NCI-H1694 (cell line): ENCODE measurements at places on chromosomes 3 and 15.
A peak's percentile ranks its signal among the peaks of the same experiment; 100 is the strongest.

GRCh38 chr15:25738171-25738965 lies 124.8 kb downstream of the ATP10A start:
- DNase-seq, result no peak

DNA sequence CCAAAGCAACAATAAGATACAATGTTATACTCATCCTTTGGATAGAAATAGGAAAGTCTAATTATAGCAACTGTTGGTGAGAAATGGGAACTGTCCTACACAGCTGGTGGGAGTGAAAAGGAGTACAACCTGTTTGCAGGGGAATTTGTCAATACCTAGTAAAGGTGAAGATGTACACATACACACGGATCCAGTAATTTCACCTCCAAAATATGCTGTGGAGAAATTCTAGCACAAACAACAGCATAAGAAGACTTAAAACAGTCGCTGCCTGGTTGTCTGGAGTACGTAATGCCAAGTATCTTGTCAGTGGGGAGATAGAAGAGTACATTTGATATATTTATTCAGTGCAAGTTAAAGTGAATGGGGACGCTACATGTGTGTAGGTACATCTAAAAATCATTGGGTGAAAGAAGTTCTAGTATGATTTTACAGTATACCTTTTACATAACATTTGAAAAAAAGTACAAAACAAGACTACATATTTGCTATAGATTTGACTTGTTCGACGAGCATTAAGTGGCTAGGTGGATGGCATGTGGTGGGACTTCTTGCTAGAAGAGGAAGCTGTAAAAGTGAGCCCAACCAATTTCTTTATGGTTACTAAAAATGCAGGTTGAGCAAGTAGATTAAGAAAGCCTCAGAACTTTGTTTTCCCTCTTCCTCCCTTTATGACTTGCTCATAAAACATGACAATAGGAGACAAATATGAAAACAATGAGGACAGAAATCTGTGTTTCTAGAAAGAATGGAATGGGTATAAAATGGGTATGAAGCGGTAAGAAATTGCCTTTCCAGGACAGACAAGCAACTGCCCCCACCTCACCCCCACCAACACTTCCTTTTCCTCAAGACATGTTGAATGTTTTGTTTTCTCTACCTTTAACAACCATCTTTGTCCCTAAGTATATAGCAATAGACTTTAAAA lies 50.2 kb upstream of the CCR4 start:
- no peak for DNase-seq

DNA sequence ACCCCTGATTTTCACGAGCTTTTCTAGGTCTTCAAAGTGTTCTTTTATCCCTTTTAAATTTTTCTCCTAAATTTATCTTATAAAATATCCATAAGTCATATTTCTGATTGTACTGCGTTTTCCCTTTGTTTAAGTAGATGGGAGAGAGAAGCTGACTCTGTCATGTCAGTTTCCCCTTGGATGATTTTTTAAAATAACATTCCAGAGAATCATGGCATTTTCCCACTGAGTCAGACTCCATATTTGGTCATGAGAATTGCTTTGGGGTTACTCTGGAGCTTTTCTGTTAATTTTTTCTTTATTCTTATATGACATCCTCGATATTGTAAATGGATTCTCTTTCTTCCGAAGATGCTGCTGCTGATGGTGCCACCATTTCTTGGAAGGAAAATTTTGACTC lies 28.6 kb upstream of the UMPS start:
- DNase-seq, result no peak

DNA sequence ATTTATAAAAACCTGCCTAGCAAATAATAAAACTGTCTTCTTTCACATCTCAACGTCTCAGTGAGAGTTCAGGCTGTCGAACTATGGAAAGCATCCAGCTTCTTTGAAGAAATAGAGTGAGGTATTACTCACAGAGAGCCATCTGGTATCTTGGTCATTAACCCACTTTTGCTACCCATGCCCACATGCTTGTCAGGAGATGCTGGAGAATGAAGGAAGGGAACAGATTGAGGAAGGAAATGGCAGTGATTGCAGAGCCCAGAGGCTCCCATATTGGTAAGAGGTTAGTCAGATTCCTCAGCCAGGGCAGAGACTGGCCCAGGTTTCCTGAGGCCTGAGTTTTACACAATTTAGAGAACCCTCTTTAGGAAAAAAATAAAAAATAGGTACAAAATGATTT lies 119.1 kb downstream of the B3GALNT1 start:
- no peak for DNase-seq

GRCh38 chr15:55522742-55523450 lies 14.9 kb upstream of the DNAAF4 start:
- DNase-seq, result no peak

- DNase-seq, result no peak
Measured at GRCh38 chr3:178097576-178097975, 438.7 kb upstream of the KCNMB2 start.

DNA sequence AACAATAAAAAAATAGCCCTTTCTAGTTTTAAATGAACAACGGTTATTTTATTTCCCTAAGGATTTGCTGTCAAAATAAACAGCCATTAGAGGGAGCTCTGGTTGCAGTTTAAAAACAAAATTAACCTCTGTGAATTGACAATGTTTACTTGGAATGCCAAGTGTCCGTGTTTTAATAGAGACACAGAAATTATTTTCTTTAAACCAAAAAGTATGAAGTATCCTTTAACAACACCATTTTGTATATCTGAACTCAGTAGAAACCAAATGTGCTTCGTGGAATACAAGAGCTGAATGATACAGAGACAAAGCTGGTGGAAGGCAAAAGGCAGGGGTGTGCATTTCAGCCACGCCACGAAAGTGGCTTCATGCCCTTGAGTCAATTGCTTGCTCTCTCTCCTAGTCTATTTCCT lies 74.4 kb downstream of the MOBP start:
- no peak for DNase-seq

- no peak for DNase-seq
Measured at GRCh38 chr3:118766306-118766669, 268.4 kb downstream of the IGSF11 start.

DNA sequence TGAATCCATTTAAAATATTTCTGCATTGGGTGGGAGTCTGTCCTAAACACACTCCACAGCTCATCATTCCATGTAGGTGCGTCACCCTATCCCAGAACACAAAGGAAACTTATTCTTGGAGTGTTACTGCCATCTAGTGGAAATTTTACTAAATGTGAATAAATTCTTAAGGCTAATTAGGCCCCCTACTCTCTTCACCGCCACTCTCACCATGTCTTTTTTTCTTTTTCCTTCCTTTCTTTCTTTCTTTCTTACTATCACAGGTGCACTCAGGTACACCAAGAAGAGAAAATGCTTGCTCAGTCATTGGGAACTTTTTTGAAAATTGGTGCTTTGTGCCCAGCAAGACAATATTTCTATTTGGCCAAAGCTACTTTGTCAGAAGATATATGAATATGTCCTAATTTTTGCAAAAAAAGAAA lies 26.4 kb upstream of the ATP8B4 start:
- peak; percentile 84 for DNase-seq

GRCh38 chr3:13470894-13471574 lies 9.1 kb upstream of the HDAC11 start:
- no peak for DNase-seq

DNA sequence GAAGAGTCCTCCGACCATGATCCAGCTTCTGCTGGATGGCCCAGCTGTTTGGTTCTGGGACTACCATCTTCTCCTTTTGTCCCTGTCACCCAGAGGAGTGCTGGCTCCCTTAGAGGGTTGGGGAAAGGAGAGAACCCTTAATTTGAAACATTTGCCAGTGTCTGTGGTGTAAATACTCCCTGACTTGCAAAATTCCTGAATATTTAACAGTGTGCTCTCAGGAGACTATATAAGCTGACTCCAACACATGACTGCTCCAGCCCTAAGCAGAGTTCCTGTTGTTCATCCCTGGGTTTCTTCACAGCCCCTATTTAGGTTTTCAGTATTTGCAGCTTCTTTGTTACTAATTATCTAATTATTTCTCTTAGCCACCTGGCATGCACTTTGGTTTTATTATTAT lies 133.1 kb downstream of the CPNE4 start:
- no peak for DNase-seq

- DNase-seq, result no peak
Measured at GRCh38 chr15:63556246-63556645, 40.9 kb upstream of the FBXL22 start.

DNA sequence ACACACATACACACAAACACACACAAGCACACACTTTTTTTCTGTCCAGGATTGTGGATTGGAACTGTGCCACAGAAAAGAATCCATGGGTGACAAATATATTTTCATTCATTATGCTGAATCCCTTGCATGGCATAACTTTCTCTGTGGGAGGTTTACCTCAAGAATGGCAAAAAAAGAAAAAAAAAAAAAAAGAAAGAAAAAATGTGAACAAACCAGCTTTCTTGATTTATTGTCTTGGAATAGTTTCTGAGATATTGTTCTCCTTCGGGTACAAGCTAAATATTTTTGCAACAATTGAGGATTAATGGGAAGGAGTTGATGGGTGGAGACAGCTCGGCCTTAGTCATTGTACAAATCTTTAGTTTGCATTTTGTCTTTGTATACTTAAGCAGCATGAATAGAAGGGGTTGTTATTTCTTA lies 153.1 kb downstream of the GMNC start:
- DNase-seq, result no peak

DNA sequence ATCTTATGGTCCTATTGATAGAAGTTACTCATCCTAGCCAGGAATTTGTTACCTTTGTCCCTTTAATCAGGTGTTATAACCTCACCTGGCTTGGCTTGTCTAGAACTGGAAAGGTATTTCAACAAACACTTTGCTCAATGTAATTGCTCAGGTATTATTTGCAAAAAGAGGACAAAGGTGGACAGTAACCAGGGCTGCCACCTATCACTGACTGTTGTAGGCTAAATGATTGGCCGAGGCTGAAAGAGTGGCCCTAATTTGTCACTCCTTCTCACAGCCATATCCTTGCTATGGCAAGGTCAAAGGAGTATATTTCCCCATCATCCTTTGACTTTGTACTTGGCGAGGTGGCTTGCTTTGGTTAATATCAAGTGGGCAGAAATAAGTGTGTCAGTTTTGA lies 2.7 kb upstream of the SELENOS start:
- no peak for DNase-seq

DNA sequence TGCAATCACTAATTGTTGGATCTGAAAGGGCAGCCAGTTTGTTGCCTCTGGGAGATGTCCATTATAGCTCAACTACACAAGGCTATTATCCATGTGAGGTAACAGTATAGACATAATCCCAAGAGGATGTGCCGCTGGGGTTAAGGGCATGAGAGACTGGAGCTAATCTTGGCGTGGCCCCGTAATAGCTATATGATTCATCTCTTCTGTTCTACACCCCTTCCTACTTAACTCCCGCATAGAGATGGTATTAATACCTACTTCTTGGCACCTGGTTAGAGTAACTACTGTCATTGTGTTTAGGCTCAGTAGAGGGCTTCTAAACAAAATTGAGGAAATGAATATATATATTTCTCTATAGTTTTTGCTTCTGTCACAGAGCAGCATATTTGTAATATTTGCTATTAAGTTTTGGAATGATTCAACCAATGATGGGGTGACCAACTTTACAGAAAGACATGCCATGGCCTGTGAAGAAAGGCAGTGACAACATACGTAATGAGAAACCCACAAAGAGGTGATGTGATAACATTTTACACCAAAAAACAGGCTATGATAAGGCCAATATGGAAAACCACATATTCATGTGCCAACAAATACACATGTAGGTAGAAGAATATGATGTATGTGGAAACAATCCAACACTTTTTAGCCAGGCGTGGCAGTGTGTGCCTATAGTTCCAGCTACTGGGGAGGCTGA lies 76.8 kb upstream of the DPH6 start:
- DNase-seq, result no peak

- DNase-seq, result no peak
Measured at GRCh38 chr15:98625614-98626013, 22.7 kb upstream of the IGF1R start.

DNA sequence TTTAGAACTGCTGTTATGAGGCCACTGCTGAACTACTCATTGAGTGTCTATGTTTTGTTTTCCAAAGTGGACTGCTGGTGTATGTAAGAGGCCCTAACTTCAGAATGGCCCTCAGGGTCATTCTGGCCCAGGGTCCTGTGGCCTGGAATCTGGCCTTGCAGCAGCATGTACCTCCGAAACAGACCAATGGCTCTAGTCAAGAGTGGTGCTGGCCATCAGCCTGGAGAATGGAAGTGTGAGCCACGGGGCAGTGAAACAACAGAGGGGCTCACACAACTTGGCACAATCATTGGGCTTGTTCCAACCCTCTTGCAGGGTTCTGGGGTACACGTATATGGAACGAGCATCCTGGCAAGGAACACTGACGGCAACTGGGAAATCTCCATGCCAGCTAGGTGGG lies 40.5 kb downstream of the SCN5A start:
- DNase-seq, result no peak

DNA sequence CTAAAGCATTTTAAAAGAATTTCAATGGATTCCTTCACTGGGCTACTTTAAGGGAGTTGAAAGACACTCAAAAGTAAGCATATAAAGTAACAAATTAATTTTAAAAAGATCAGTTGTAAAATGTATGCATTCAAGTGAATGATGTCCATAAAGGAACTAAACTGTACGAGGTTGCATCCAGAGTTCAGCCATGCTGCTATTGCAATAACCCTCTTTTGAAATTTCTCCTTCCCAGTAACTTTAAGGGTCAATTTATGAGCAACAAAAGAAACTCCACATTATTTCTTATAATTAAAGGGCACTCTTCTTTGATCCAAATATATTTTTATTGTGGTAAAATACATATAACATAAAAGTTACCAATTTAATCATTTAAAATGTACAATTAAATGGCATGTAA lies 22.9 kb downstream of the BTLA start:
- no peak for DNase-seq

DNA sequence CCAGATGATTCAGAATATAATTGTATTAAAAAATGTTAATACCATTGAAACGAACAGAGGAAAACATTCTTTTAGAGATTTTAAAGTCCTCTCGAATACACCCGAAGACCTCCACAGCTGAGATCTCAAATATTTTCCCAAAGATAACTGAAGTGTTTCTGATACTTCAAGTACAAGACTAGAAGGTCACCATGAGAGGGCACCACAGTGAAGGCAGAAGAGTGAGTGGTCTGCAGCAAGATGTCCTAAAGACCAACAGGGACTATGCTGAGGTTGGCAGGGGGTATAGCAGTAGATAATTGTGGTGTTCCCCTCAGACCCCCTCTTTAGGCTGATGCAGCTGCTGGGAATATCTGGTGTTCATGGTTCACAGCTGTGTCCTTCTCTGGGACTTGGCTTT lies 156.5 kb downstream of the PDCD6IP start:
- DNase-seq, result no peak

- no peak for DNase-seq
Measured at GRCh38 chr3:48107227-48107626, 81.0 kb downstream of the CDC25A start.

DNA sequence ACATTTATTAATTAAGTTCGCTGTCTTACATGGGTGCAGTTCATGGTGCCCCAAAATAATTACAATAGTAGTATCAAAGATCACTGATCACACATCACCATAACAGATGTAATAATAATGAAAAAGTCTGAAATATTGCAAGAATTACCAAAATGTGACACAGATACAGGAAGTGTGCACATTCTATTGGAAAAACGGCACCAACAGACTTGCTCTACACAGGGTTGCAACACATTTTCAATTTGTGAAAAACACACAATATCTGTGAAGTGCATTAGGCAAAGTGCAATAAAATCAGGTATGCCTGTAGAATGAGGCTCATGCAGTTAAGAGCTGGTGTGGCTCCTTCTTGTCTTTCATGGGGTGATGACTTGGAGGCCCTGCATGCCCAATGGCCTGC lies 265.8 kb downstream of the RPLP1 start:
- DNase-seq, result no peak
